ENCODE measurements at places on chromosomes 2 and 18.

GRCh38 chr2:31371691-31372090 lies 42.9 kb downstream of the XDH start:
- DNase-seq, result no peak

DNA sequence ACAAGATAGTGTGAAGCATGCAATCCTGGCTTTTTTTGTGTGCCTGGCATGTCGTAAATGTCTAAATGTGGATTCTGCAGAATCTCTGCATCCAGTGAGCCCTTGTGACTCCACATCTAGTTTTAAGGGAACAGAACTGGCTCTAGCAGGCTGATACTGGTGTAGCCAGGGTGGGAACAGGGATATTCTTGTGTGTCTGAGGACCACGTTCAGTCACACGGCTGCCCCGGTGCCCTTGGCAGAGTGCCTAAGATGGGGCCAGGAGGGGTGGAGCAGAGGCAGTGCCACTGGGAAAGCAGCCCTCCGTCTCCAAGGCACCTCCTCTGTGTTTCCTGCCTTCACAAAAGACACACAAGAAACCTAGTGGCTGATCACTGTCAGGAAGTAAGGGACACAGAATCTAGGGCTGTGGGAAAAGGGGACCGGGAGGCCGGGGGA lies 91.5 kb upstream of the PARD3B start:
- DNase-seq, result no peak

DNA sequence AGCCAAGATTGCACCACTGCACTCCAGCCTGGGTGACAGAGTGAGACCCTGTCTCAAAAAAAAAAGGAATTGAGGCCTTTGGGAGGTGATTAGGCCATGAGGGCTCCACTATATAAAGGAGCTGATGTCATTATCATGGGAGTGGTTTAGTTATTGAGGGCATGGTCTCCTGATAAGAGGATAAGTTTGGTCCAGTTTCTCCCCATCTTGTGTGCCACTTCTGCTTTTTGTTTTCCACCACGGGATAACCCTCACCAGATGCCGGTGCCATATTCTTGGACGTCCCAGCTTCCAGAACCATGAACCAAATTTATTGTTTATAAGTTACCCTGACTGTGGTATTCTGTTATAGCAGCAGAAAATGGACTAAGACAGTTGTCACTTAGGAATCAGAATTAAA lies 125.8 kb downstream of the C1D start:
- no peak for DNase-seq

- no peak for DNase-seq
Measured at GRCh38 chr2:37644191-37644590, 27.3 kb downstream of the CDC42EP3 start.

DNA sequence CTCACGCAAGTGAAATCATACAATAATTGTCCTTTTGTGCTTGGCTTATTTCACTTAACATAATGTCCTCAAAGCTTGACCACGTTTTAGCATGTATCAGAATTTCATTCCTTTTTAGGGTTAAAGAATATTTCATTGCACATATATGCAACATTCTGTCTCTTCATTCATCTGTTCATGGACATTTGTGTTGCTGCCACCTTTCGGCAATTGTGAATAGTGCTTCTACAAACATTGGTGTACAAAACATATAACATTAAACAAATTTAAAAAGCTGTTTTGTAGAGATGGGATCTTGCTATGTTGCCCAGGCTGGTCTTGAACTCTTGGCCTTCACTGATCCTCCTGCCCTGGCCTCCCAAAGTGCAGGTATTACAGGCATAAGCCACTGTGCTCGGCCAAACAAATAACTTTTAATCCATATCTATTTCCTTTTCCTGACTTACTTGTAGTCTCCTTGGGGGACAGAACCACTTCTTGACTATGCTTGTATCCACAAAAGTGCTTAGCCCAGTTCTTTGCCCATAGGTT lies 209.3 kb downstream of the SLC4A3 start:
- DNase-seq, result no peak

DNA sequence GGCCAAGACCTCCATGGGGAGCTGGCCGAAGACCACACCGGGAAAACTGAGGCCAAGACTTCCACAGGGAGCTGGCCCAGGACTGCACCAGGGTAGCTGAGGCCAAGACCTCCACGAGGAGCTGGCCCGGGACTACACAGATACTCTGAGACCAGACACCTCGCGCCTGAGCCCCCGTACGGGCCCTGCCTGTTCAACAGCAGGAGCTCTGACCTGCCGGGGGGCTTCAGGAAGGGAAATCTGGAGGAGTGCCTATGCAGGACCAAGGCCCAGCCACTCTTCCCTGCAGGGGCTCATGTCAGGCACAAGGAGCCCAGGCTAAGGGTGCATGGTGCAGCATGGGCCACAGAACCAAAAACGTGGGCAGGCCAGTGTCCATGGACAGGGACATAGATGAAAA lies 151.6 kb downstream of the TMEM18 start:
- no peak for DNase-seq

- DNase-seq, result no peak
Measured at GRCh38 chr18:21703241-21703820, 1.2 kb downstream of the ABHD3 start.

DNA sequence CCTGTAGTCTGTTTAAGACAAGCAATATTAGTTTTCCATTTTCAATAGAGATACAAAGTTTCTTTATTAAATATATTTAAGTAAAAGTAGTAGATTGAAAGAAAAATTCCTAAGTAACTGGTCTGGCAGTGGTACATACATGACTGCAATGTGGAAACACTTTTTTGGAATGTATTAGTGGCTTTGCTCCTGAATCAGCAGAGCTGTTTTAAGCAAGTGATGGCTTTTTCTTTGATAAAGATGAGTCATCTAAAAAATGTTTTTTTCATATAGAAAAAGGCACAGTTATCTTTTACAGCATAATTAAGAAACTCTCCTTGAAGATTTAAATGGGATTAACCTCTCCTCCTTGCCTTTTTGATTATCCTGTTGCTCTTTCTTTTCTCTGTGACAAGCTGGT lies 34.9 kb downstream of the KDM3A start:
- DNase-seq, result no peak

DNA sequence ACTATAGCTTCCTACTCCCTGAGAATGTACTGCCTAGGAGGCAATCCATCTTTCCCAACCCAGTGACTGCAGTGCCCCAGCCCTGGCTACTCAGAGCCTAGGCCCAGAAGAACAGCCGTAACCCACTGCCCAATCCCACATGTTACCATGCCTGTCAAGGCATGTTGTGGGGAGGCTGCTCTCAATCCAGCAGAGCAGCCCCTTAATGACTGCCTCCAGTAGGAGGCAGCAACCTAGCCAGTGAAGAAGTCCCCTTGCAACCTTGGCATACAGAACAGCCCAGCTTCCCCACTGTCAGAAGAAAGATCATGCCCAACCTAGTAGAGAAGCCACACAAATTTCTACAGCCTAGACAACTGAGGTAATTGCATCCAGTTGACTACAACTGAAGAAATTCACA lies 44.2 kb upstream of the CDH7 start:
- no peak for DNase-seq

- no peak for DNase-seq
Measured at GRCh38 chr18:11886577-11887110, 21.5 kb downstream of the MPPE1 start.

- DNase-seq, result no peak
Measured at GRCh38 chr2:88709181-88709631, 17.7 kb downstream of the RPIA start.

GRCh38 chr2:234861841-234862735 lies 89.7 kb upstream of the SH3BP4 start:
- no peak for DNase-seq

DNA sequence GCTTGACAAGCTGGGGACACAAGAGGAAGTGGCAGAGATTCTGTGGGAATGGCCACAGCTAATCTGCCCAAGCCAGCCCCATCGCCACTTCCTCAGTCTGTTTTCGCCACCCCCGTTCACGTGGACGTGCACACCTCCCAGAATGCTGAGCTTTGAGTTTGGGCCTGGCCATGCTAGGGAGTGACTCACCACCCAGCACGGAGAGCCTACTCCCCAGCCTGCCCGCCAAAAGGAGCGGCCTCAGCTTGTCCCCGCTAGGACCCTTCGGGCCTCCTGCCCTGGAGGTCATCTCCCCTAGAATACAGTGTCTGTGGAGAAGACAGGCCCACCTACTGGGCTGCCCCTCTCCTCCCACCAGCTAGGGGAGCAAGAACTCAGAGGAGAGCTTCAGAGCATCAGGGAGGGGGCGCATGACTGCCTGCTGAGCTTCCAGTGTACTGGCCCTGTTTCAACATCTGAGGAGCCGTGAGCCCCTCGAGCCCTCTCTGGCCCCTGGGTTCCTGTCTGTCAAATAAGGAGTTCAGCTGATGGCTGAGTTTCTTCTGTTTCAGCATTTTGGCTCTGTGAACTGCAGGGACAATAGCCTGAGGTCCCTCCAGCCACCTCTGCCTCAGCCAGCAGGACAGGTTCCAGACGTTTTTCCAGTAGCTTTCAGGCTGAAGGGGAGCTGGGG lies 5.1 kb downstream of the SLC35F6 start:
- DNase-seq, result no peak

- no peak for DNase-seq
Measured at GRCh38 chr2:29423061-29423666, 307.9 kb downstream of the CLIP4 start.

DNA sequence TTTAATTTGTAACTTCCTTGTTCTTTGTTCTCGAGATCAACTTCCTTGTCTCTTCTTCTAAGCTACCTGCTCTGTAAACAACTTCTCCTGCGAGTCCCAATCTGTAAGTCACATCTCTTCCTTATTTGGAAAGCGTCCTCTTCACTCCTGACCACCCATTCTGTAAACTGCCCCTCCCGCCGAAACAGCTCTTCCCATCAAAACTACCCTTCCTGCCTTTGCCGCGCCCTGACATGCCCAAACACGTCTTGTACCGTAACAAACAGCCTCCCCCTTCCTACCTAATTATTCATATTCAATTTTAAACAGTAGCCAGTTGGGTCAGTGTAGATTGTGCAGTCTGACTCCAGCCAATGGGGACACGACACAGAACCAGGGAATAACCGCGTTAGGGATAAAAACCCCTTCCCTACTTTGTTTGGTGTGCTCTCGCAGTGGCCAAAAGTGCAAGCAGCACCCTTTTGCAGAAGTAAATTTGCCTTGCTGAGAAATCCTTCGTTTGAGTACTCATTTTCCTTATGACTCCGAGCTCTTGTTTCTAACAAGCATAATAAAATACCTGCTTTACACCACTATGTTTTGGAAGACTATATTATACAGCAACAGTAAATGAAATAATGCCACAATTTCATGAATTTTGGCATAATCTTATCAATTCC lies 39.8 kb downstream of the PIAS2 start:
- DNase-seq, result no peak

DNA sequence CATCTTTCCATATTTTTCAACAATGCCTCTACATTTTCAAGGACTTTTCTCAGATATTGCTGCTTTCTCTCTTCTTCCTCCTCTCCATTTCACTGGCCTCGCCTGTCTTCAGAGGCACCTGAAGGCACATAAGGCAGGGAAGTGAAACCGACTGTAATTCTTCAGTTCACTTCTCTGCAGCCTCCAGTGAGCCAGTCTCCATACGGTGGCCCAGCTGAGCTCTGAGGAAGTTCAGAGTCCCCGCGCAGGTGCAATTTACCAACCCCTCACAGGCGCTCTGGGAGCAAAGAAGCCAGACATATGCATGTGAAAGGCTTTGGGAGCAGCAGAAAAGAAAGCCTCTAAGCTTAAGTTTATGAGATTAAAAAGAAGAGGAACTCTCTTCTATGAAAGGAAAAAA lies 12.4 kb downstream of the KLHL14 start:
- no peak for DNase-seq

GRCh38 chr2:57880967-57881366 lies 165.6 kb upstream of the VRK2 start:
- DNase-seq, result no peak

DNA sequence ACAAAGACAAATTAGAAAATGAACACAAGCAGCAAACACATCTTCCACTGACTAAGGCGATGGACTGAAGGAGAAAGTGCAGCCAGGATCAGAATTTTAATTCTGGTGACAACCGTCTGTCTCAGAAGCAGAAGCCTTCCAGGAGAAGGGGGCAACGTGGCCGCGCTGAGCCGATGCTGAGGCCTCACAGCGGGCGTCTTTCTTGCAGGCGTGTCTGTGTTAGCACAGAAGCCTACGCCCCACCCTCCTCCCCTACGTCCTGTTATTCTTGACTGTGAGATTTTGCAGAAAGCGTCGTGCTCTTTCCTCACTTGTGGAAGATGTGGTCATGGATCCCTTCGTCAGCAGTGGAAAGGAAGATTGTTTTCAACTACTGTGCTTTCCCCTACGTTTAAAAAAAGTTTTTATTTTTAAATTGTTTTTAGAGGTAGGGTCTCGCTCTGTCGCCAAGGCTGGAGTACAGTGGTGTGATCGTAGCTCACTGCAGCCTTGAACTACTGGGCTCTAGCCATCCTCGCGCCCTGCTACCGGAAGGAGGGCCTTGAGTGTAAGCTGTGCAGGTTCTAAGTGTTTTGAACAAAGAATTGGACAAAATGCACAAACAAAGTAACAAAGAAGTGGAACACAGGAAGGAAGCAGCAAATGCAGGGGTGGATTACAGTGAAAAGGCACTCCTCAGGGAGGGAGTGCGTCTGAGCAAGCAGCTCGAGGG lies 422.0 kb downstream of the GALR1 start:
- no peak for DNase-seq

- DNase-seq, result no peak
Measured at GRCh38 chr2:138985881-138986280, 205.7 kb upstream of the NXPH2 start.

- no peak for DNase-seq
Measured at GRCh38 chr2:204551512-204551863, 6.2 kb downstream of the PARD3B start.

DNA sequence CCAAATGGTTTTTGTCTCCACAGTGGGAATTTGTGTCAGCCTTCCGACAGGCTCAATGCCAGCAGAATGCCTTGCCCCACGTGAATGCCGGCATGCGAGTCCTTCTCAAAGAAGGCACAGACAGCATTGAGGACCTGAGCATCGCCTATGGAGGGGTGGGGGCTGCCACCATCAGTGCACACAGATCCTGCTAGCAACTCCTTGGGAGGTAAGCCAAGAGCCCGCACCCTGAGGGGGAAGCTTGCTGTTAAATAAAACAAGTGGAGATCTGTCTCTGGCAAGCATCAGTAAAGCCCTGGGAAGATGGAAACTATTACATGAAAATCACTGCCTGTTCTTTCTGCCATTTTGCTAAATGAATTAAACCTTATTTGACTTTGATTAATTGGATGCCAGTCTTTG lies 67.5 kb upstream of the BZW1 start:
- DNase-seq, result no peak

- DNase-seq, result no peak
Measured at GRCh38 chr18:79548621-79548985, 131.0 kb upstream of the CTDP1 start.

DNA sequence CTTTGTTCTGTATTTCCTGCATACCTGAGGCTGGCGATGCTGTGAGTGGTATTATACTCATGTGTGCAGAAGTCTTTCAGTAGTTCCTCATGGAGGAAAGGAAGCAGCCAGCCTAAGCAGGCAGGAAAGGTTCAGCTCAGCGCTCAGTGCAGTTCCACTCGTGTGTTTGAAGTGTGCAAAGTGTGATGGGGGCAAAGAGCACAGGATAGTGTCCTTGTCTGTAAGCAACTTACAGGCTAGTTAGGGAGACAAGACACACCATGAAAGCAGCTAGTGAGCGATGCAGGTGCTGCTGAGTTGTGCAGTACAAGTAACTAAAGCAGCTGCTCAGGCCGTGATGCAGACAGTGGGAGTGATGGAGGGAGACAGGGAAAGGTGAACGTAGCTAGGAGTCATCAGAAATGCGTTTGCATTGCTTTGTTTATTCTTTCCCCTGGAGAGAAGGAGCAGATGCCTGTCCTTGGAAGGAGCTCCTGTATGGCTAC lies 146.2 kb downstream of the LDLRAD4 start:
- no peak for DNase-seq

All from stimulated activated CD8-positive, alpha-beta memory T cell treated with anti-CD3 and anti-CD28 coated beads, Interleukin-15, amount 100 ng/mL, for 1 hour (primary cell).